ENCODE measurements at places on chromosomes 16 and 17. TPM values are rescaled to one million over a fixed set of nuclear protein-coding genes. Genes with fewer than 3 reads are reported as not detected.

GRCh38 chr16:23835390-23836077 lies at the start of gene PRKCB:
Gene PRKCB (plus strand): TSS chr16:23835983.
- DNase-seq, result peak; percentile 86

The NPIPA7 gene
- polyA plus RNA-seq, result not detected

- peak; percentile 60 for DNase-seq
These were observed 5.6 kb downstream of the POLG2 start for GRCh38 chr17:64491034-64491860.

- no peak for DNase-seq
These were observed 5.3 kb upstream of the DPEP1 start for GRCh38 chr16:89607937-89608740.

GRCh38 chr17:72943826-72944689 lies 148.4 kb downstream of the SLC39A11 start:
- no peak for DNase-seq

The DPEP2 gene
- polyA plus RNA-seq, result 124 TPM

The SNAI3 gene
- 4.2 TPM for polyA plus RNA-seq

The HOXB4 gene
- polyA plus RNA-seq, result not detected

The SLC4A1 gene
- polyA plus RNA-seq, result not detected

DNA sequence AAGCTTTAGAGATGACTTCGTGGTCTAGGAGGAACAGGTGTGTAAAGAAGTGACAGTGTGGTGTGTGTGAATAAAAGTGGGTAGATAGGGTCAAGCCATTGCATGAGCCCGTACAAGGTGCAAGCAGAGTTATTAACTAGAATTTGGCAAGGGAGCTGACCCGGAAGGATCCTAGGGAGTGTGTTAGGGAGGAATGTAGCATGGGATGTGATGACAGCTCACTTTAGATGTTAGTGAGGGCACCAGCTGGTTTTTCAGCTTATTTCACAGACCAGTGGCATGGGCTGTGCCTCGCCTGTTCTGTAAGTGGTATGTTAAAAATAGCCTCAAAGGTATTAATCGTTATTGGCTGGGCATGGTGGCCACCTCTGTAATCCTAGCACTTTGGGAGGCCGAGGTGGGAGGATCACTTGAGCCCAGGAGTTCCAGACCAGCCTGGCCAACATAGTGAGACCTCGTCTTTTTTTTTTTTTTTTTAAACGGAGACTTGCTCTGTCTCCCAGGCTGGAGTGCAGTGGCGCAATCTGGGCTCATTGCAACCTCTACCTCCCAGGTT lies 8.3 kb downstream of the ANKRD40CL start:
- DNase-seq, result no peak

GRCh38 chr16:50718761-50719400 lies 23.0 kb upstream of the CYLD start:
- no peak for DNase-seq
